Frontal cortex (tissue), 4 donors: ENCODE measurements at places on chromosomes 1 and 21.

- peak; percentile 59 for DNase-seq
Measured at GRCh38 chr1:27332536-27333281, 9.1 kb upstream of the SYTL1 start.

DNA sequence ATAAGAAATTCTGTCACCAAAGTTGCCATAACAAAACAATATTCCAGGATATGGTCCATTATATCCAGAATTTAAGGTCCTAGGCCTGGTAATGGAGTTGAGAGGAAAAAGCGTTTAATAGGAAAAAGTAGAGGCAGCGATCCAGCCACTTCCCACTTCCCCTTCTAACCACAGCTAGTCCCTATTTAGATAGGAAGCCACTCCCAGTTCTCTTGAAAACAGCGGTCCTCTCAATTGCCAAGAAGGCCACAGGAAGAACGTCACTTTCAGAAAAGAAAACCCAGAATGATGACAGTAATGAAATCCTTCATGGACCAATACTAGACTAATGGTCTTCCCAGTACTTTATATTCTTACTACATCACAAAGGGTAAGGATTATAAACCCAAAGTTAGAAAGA lies 38.6 kb downstream of the ABL2 start:
- no peak for DNase-seq

DNA sequence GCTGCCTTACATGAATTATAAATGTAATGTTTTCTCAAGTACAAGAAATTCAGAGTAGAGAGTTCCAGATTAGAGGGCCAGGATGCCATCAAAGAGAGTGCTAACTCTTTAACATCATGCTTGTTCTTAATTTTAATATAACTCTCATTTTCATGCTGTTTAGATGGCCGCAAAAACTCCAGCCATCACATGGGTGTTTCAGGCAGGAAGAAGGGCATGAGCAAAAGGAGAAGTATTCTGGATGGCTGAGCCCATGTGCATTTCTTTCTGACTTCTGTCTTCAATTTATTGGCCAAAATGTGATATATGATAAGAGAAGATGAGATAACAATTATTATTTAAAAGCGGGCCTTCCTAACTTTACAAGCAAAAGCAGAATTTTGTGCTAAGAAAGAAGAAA lies 1328.6 kb downstream of the MRPL39 start:
- no peak for DNase-seq

DNA sequence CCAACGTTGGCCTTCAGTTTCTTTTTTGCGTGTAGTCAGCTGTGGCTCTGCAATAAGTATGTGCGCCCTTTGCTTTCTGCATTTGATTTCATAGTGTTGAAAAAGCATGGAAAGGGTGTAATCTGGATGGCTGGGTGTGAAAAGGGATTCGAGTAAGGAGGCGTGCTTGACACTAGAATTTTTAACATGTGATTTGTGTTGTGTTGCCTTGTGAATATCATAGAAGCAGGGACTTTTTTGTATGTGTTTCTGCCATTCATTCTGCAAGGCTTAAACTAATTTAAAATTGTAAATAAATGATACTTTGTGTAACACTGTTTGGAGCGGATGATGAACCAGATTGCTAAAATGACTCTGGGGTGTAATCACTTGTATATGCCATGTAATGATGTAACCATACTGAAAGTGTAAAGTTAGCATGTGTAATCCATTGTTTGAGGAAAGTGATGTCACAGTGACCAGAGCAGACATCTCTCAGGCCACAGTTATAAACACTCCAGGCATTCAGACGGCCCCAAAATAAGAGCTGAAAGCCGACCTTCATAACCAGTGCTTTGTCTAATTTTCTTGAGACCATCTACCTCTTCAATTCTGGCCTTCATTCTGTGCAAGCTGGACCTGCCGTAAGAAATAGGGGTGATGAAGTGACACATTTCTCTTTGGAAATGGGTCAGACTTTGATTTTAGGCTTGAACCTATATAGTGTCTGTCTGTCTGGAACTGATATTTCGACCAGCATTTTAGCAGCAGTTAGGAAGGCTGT lies 618 bp downstream of the SH3BGR start:
- no peak for DNase-seq

DNA sequence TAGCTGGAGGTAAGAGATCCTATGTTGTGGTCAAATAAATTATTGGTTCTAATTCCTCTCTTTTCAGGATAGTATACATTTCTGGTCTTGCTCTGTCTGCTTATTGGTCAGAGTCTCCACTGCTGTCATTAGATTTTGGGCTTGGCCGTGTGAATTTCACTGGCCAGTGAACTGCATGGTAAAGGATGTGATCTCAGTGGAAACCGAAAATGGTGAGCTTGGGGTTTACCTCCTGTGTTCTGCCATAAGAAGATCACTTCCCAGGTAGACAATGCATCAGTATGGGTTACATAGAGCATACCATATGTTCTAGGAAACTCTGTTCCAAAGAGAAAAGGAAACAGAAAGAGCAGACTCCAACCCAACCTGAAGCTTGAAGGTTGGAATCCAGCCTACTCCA lies 1123.3 kb upstream of the B3GALT2 start:
- DNase-seq, result no peak

DNA sequence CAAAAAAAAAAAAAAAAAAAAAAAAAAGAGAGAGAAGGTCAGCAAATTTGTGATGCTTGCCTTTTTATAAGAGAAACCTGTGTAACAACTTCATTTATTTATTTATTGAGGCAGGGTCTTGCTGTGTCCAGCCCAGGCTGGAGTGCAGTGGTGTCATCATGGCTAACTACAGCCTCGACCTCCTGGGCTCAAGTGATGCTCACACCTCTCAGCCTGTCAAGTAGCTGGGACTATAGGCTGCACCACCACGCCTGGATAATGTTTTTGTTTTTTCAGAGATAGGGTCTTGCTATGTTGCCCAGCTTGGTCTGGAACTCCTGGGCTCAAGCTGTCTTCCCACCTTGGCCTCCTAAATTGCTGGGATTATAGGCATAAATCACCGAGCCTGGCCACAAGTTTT lies 42.4 kb downstream of the DHCR24 start:
- no peak for DNase-seq

DNA sequence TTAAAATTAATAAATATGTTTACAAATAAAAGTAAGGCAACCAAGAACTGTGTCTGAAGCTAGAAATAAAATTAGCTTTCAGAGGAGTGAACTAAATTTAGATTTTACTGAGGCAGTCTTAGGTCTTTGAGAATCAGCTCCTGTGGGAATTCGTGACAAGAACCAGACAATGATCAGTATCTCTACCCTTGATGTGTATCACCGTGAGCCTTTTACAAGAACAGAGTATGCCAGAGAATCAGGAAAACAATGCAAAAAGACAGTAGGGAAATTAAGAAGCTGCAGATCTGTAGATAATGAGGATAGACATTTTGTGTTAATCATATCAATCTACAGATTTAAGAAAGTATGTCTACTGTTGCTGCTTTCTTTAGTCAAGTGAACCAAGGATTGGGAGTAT lies 351.0 kb downstream of the COL11A1 start:
- DNase-seq, result no peak

- DNase-seq, result no peak
Measured at GRCh38 chr1:154158307-154159125, 3.6 kb upstream of the NUP210L start.

DNA sequence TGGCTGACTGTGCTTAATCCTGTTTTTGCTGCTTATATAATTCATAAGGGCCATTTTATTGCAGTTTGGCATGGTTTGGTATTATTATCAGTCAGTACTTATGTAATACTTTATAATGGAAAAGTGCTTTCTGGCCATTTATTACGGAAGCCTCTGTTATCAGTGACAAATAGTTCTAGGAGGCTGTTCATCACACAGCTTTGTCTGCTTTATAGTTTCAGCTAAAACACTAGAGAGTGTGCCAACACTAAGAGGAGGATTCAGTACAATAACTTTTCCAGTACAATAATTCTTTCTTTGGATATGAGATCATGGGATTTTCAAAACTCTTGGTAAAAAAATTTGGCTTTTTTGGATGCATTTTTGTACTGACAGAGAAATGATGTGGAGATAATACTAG lies 102.9 kb upstream of the PTGFR start:
- no peak for DNase-seq

- DNase-seq, result no peak
Measured at GRCh38 chr21:42158846-42159245, 60.1 kb upstream of the ABCG1 start.

- no peak for DNase-seq
Measured at GRCh38 chr1:181175955-181176354, 87.5 kb downstream of the IER5 start.
